ENCODE measurements at places on chromosomes 4 and X.

GRCh38 chr4:48195374-48195773, 61.3 kb upstream of the TXK start:
- DNase-seq: peak; percentile 22

DNA sequence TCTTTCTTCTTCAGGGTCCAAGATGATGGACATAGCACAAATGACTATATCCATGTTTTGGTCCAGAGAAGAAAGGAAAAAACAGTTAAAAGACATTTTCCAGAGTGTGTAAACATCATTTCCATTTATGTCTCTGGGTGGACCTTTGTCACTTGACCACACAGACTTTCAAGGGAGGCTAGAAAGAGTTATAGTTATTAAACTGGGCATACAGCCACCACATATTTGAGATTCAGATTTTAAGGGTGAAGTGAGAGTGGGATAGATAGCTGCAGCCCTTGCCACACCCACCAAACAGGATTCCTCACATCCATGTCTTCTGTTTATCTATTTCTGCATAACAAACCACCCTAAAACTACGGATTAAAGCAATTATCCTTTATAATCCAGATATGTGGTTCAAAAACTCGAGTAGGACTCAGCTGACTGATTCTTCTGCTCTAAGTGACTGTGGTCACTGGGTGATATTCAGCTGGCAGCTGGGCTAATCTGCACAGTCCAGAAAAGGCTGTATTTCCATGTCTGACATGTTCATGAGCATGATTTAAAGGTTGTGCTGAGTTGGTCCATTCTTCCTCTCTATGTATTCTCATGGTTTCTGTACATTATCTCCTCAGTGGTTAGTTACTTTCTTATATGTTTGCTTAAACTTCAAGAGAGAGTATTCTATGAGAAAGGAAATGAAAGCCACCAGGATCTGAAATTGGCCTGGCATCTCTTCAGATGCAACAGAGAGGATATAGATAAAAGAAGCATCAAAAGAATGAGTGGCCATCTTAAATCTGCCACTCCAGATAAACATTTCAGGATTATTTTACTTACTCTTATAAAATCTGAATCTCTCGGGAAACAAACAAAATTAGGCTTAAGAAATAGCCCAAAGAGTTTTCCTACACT, 459.8 kb upstream of the CTSO start:
- DNase-seq: no peak

DNA sequence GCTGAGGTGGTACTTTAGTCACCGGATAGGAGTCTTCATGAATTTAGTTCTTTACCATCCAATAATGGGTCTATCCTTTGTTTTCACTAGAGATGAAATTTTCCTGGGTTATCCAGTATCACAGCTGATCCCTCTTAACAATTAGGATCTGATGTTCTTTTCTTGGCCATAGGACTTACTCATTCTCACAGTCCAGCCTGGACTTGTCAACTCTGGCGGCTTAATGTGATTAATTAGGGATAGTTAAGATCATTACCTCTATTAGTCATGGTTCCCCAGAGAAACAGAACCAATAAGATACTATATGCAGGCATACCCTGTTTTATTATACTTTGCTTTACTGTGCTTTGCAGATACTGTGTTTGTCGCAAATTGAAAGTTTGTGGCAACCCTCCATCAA, 272.7 kb upstream of the FAT4 start:
- DNase-seq: no peak

DNA sequence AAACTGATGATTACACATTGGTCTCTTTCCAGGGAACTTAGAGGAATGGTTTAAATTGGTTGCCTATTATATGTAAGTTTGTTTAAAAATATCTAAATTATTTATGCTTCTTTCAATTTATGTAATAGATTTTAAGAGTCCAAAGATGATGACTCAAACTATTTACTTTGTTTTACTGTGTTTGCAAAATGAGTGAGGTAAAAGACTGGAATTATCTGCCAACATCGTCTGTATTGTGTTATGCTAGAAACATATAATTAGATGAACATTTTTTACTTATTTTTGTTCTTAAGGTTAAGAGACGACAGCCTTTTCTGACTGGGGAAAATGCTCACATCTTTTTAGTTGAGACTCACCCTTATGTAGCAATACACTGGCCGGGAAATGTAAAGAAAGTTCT, 51.1 kb upstream of the SYTL5 start:
- DNase-seq: no peak

GRCh38 chr4:23782778-23783437, 106.9 kb downstream of the PPARGC1A start:
- DNase-seq: no peak

DNA sequence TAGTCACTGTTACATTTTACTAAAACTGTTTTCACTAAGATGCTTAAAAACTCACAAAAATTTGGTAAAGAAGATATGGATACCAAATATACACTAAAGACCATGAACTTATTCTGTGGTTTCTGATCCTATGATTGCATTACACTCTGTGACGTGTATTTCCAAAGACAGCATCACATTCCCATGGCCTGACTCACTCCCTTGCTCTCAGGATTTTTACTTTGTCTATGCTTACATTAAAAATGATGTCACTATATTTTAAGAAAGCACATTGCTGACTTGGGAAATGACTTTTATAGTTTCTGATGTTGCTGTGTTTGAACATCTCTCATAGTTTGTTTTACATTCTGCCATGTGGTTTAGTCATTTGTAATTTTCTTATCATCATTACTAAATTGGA, 327.9 kb upstream of the MAGEB18 start:
- no peak for DNase-seq

DNA sequence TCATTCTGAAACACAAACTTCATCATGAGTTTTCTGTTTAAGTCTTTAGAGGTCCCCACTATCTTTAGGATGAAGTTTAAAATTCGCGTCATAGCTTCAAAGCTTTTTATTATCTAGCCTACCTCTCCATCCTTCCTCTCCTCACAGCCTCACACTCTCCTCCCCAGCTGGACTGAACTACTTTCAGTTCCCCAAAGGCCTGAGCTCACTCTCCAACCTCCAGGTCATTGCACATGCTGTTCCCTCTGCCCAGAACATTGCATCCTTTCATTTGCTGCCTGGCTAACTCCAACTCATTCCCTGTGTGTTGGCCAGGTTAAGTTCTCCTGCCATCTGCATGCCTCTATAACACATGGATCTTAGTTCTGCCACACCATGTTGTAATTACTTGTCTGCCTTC, 2.9 kb upstream of the OTUD5 start:
- DNase-seq: no peak

- DNase-seq: no peak
These were observed 13.9 kb downstream of the TMSB4X start for GRCh38 chrX:12988797-12989196.

DNA sequence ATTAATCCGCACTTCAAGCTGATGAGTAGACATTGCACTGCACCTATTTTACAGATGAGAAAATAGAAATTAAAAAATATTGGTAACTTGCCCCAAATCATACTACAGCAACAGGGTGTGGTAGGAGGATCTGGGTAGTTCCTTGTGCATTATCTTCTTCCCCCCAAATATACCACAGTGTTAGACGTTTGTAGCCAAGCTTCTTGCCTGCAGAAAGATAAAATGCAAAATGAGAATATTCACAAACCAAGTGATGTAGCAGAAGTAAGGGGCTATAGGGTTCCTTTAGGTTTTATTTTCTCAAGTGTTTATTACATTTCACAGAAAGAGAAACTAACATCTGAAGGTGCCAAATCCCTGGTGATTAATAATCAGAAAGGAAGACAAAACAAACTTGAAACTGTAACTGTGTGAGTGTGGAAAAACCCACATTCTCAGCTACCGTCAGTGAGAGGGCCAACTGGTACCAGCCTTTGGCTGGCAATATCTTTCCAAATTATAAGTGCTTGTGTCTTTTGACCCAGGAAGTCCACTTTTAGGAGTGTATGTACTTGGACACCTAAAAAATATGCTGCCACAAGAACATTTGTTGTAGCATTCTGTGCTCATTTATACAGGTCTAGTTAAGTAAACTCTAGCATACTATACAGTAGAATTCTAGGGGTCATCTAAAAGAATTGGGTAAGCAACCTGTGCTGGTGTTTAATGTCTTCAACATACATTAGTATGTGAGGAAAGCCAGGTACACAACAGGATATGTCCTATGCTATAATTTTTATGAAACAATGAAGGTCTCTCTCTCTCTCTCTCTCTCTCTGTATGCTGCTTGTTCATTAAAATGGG, 6.7 kb upstream of the CD38 start:
- DNase-seq: no peak

- DNase-seq: no peak
These were observed 150.4 kb downstream of the MGST2 start for GRCh38 chr4:139815778-139816601.

DNA sequence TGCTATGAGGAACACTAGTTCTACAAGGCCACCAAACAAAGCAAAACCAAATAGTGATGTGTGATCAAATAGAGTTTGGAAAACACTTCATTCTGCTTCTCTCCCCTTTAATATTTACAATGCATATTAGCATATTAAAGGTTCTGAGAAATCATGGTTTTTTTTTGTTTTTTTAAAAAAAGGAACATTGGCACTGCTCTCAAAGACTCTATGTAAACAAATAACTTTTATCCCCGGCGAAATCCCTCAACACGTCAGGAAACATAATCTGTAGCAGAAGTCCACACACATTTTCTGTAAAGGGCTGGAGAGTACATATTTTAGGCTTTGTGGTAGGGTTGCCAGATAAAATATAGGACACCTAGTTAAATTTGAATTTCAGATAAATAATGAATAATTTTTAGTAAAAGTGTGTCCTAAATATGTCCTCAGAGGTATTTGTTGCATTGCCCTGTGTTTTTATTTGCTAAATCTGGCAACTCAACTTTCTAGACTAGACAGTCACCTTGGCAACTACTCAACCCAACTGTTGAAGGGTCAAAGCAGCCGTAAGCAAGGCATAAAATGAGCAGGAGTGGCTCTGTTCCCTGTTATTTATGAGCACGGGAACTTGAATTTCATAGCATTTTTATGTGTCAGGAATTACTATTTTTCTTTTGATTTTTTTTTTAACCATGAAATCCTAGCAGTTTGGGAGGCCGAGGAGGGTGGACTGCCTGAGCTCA, 8.6 kb downstream of the SPATA4 start:
- no peak for DNase-seq

DNA sequence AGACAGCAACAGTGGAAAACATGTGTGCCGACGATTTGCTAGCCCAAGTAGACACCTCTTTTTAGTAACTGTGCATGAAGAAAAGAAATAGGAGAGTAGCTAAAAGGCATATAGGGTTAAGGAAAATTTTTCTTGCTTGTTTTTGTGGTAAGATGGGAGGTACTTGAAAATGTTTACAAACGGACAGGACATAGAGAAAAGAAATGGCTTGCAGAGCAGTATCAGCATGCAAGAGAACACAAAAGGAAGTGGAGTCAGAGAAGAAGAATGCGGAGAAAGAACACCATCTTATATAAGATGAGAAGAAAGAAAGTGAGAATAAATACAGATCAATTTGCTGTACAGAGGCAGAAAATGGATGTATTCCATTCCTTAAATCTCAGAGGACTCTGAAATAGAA, 263.7 kb upstream of the ETNPPL start:
- DNase-seq: no peak

GRCh38 chr4:1582227-1582626, 101.9 kb downstream of the FAM53A start:
- DNase-seq: no peak

DNA sequence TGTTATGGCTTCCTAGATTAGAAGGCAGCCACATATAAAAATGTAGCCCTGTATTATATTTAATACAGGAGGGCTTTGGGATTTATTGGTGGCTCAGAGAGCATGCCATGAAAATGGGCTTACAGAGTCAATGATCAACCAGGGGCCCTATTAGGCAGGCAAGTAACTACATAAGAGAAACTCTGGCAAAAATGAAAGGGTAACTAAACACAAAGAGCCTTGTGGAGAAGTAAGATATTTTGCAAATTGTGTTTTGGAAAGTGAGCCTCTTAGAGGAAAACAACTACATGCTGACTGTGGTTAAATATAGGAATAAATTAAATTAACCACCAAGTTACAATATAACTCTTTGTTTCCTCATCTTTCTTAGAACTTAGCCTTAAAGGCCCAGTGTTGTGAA, 5.5 kb downstream of the SAT1 start:
- DNase-seq: no peak

- DNase-seq: no peak
These were observed 166.2 kb downstream of the RAPGEF2 start for GRCh38 chr4:159269116-159269515.

GRCh38 chrX:118420462-118420861, 74.6 kb downstream of the WDR44 start:
- DNase-seq: no peak

DNA sequence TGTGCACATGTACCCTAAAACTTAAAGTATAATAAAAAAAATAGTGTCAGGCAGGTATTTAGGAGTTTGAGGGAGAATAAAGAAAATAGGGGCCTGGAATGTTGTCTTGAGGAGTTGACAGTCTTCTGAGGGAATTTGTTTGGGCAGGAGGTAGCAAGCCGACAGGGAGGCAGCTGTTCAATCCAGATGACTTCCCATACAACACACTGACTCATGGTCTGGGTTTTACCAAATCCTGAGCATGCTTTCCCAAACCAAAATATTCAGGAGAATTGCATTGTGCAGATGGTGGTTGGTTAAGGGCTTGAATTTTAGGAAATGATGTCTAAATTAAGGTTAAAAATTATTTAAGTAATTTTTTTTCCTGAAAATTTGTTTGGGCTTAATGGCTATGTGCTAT, 430.0 kb downstream of the INPP4B start:
- no peak for DNase-seq

DNA sequence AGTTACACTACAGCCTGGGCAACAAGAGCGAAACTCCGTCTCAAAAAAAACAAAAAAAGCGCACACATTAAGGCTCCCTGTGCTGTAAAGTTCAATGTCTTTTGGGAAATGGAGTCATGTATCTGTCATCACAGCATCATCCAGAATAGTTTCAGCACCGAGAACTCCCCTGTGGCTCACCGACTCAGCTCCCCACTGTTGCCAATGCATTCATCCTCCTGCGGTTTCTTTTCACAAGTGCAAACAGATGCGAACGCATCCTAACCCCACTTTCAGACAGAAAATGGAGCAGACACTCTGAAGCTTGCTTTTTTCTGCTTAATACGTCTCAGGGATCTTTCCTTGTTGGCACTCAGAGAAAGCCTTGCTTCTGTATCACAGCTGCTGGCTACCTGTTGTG, 13.8 kb upstream of the SH3TC1 start:
- DNase-seq: no peak

DNA sequence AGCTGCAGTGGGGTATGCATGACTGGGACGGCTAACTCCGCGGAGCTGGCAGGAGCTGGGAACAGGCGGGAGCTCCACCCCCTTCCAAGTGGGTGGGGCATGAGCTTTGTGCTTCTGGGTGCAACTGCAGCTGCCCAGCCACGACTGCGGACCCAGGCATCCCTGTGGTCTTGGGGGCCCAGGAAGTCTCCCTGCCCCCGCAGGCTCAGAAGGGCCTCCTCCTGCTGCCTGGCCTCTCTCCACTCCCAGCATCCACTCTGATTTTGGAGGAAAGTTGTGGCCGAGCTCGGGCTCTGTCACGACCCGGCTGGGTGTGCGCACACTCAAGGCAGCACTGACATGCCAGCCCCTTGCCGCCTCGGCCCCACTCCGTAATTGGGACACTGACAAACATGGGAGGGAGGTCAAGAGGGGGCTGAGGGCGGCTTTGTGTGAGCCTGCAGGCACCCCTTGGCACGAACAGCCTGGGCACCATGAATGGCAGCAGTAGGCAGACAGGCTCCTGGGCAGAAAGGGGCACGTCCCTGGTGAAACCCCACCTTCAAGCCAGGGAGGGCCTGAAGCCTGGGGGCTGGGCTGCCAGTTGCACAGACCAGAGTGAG, 822.6 kb downstream of the GLUD2 start:
- DNase-seq: no peak
